C1 segment of cervical spinal cord (tissue), 14 donors: ENCODE measurements at places on chromosomes 5 and 9.

DNA sequence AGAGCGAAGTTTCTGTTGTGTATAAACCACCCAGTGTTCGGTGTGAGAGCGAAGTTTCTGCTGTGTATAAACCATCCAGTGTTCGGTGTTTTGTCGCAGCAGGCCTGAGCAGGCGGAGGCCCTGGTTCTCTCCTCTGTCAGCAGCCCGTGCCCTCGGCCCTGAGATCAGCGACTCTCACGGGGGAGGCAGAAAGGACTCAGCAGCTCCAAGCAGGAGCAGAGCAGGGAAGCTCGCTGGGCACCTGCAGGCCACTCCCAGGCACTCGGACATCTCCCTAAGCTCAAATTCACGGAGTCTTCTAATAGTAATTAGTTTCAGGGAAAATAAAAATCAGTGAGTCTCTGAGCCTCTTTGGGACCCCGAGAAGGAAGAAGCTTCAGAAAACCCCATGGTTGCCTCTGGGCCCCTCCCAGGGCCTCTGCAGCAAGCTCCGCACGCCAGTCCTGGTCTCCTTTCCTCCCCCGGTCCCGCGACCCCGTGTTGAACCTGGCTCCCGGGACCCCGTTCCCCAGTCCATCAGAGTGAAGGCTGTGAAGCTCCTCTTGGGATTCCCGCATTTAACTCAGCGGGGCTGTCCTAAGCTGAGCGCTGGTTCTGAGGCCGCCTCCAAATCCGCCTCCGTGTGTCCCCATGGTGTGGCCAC is 81.9 kb upstream of the ADAMTS2 start:
- DNase-seq = no peak

- DNase-seq = no peak
Observed at GRCh38 chr9:80376180-80376579, 804.4 kb downstream of the TLE4 start.

GRCh38 chr5:116377276-116378006 is 197.2 kb downstream of the SEMA6A start:
- DNase-seq = no peak

- DNase-seq = no peak
Observed at GRCh38 chr5:98880151-98880550, 48.7 kb downstream of the CHD1 start.

DNA sequence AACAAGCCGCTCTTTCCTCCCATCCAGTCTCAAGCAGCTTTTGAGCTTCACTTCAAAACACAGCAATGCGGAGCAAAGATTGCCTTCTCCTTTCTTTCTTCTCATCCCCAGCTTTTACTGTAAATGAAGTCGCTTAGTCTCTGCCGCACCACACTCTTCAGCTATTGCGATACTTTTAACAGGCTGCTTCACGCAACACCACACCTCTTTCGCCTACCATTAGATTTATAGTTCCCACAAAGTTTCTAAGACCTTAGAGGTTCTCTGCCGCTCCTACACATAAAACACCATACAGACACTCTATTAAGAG is 711 bp downstream of the PGGT1B start:
- DNase-seq = no peak

DNA sequence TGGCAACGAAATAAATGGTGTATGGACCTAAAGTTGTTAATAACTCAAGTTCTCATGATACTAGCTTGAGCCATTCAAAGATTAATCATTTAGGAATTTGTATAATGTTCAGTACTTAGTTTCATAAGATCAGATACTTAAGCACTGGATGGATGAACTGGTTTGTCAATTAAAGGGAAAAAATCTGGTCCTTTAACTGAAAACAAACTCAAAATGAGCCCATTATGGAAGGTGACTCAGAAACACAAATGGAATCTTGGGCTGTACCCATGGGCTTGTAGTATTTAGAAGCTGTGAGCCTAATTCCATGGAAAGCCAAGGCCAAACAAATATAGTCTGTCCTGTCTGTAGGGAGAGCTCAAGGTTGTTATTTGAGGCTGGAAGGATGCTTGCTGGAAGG is 27.6 kb upstream of the ADRB2 start:
- DNase-seq = no peak

DNA sequence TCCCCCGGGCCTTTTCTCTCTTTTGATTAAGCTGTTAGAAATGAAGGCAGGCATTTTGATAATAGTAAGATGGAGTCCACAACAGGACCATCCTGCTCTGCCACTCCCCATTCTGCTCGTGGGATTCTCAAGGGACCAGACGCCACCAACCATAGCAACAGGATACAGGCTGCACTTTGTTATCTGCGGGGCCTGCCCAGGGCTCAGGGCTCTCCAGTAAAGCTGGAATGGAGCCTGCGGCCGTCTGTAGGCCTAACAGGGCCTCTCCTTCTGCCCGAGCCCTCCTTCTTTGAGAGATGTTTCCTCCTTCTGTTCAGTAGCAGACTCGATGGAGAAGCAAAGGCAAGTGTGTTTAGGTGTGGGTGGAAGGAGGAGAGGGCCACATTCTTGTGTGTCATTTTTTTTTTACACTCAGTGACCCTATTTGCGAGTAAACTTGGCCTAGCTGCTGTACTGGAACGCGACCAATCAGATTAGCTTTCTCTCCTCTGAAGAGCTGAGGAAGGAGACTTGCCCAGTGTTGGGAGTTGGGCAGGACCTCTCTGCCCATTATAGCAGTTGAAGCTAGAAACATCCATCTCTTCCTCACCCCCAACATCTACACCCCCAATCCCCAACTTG is 8.9 kb upstream of the EPB41L4B start:
- no peak for DNase-seq

- DNase-seq = no peak
Observed at GRCh38 chr9:130696996-130697395, 3.4 kb downstream of the EXOSC2 start.

GRCh38 chr5:163822548-163822947 is 317.1 kb downstream of the MAT2B start:
- DNase-seq = no peak

- DNase-seq = no peak
Observed at GRCh38 chr5:7871653-7872052, 2.7 kb downstream of the MTRR start.

GRCh38 chr9:92558612-92559374 is 23.0 kb upstream of the ECM2 start:
- no peak for DNase-seq

- DNase-seq = no peak
Observed at GRCh38 chr9:138071292-138071691, 193.7 kb downstream of the CACNA1B start.

- DNase-seq = no peak
Observed at GRCh38 chr5:164351245-164351834, 845.9 kb downstream of the MAT2B start.

DNA sequence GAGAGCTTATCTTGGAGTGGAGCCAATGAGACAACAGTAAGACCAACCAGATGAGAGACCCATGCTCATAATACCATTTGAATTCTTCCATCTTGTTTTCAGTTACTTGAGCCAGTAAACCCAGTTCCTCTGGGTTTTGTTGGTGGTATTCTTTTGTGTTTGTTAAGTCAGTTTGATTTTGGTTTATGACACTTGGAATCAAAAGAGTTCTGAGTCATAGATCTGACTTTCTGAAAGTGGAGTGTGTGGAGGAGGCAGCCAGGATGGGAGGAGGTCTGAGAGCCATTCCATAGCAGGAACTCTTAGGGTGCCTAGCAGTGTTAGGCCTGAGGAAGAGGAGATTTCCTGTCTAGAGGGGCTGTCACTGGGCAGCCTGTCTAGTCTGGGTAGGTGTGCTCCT is 24.6 kb upstream of the PANK3 start:
- DNase-seq = no peak

GRCh38 chr9:124477648-124478285 is 27.5 kb downstream of the ADGRD2 start:
- DNase-seq = no peak
